NCI-H187 treated with DMSO at 0.1 percent for 48 hours (cell line): ENCODE measurements at places on chromosomes 3 and 15.

- no peak for DNase-seq
Measured at GRCh38 chr3:192186498-192186897, 540.8 kb downstream of the FGF12 start.

- no peak for DNase-seq
Measured at GRCh38 chr3:33773637-33774036, 24.8 kb upstream of the PDCD6IP start.

- DNase-seq: no peak
Measured at GRCh38 chr3:153462545-153462944, 300.5 kb downstream of the RAP2B start.

DNA sequence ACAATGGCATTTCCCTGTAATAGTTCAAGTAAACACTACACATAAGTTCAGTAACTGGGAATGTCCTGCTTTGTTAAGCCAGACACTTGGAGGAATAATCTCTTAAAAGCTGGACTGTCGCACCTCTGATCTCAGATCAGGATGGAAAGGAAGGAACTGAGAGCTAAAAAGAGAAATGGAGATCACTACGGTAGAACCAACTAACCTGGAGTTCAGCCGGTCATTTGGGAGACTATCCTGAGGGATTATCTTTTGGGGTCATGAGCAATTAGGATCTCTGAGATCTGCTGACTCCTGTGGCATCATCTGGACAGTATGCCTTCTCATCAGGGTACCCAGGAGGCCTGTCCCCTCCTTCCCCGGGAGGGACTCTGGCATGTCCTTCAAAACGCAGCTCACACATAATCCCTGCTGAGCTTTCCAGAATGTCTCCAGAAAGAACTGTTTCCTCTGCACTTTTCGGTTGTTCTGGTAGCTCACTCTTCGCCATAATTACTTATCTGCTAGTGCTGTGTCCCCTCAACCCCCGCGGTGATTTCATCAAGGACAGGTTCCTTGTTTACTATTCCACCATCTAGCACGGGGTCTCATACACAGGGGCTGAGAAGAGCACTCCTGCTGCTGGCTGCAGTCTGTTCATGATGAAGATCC is 115.6 kb downstream of the SENP2 start:
- DNase-seq: no peak

DNA sequence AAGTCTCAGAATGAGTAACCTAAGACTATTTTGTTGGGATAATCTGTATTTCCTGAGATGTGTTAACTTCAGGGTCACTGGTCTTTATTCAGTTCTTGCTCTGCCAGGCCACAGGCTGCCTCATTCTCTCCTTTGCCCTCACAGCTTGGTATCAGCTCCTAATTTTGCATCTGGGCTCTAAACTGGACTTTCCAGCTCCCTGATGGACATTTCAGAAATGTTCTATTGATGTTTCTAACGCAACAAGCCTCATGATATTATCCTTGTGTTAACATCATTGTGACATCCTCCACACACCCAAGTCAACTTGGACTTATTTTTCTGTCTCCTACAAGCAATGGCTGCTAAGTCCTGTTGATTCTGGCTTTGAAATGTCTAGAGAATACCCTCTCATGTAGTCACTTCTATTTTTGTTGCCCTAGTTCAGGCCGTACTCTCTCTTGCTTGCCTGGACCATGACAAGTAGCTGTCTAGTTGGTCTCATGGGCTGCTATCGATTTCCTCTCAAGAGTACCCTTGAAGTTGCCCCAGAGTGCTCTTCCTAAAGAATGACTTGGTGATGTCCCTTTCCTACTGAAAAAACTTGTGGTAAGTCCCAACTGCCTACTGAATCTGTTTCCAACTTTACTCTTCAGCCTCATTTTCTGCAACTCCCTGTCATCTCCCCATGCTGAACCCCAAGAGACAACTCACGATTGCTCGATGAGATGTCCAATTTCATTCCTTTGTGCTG is 52.7 kb downstream of the CHST2 start:
- DNase-seq: no peak

DNA sequence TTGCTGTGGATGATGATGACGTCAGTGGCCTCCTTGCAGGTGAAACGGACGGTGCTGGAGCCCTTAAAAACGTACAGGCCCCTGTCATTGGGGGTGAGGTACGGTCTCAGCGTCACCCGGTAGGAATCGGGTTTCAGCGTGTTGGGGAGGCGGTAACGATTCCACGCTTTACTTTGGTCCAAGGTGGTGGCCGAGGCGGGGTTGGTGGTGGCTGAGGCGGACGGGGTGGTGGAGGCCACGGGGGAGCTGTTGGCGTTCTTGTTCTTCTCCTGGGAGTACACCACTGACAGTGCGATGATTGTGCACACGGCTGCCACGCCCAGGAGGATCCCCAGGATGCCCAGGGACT is 8.5 kb downstream of the ANPEP start:
- no peak for DNase-seq

- no peak for DNase-seq
Measured at GRCh38 chr3:42720126-42720525, 17.5 kb upstream of the HHATL start.

GRCh38 chr3:100144255-100144866 is 30.1 kb upstream of the FILIP1L start:
- no peak for DNase-seq

DNA sequence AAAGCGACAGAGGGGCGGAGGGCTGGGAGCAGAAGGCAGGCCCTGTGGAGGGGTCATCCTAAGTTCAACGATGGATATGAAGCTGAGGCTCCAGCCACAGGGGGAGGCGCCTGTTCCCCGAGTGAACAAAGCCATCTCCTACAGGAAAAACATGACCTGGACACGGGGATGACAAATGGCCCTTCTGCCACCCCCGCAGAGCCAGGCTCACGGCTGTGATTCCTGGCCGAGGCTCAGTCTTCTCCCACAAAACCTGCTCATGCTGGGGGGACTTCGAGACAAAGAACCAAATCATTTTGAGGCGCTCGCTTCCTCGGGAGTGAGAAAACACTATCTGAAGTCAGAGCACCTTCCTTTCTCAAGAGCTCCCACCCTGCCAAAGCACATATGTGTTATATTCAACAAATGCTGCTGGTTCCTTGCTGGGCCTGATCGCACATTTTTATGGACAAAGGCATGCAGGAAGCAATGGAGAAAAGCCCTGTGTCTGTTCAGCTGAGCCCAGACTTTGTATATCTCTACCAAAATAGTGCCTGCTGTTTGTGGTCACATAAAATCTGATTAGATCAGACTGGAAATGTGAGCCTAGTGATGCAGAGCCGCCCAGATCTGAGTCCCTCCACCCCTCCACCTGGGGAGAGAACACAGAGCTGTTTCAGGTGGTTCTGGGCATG is 5.6 kb downstream of the RBP1 start:
- DNase-seq: no peak

GRCh38 chr15:95990833-95991232 is 339.7 kb upstream of the NR2F2 start:
- DNase-seq: no peak

DNA sequence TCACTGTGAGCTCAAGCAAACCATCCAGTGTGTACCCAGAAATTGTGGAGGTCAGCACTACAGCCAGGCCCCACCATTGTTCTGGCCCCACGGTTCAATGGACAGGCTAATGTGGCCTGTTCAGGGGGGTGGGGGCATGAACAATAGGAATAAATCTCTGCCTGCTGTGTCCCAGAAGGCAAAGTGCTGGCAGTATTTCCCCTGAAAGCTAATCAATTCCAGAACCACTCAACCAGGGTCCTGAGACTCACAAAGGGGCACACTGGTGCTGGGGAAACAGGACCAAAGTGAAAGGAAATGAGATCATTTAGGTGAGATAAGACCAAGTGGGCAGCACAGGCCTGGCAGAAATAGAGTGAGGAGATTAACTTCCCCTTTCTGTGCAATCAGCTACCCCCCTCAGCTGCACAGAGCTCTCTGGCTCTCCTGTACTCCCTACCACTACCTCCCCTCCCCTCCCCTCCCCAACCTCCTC is 11.5 kb downstream of the CRYGS start:
- no peak for DNase-seq

DNA sequence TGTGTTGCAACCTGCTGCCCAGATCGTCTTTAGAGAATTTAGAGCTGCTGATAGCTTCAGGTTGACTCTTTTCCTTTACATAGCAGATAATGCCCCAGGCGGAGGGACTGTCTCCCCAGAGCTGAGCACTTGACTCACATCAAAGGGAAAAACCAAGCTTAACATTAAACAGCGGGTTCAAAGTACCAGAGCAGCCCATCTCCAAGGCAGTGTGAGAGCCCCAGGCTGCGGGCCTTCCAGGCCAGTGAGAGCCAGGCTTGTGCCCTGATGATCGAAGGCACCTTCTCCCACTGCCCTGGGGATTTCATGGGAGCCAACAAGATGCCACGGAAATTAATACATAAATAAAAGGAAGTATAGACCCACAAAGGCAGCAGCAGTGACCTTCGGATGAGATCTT is 275.6 kb downstream of the XXYLT1 start:
- DNase-seq: no peak

GRCh38 chr15:66883284-66883911 is 181.4 kb downstream of the SMAD6 start:
- DNase-seq: no peak

DNA sequence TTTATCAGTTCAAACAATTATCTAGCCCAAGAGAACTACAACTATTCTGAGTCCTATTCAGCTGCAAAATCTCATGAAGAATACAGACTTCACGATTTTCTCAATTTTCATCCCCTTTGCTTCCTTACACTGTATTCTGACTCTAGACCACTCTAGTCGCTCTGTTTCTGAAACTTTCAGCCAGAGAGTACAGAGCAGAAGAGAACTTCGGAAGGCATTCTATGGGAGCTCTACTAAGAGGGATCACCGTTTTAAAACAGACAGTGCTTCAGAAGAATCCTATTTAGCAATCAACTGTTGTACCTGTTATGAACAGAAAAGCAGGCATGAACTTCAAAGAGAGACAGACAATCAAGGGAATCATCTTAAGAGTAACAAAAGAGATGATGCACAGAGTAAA is 419.4 kb downstream of the SHQ1 start:
- DNase-seq: no peak

- no peak for DNase-seq
Measured at GRCh38 chr3:55723653-55724406, 236.7 kb upstream of the WNT5A start.

DNA sequence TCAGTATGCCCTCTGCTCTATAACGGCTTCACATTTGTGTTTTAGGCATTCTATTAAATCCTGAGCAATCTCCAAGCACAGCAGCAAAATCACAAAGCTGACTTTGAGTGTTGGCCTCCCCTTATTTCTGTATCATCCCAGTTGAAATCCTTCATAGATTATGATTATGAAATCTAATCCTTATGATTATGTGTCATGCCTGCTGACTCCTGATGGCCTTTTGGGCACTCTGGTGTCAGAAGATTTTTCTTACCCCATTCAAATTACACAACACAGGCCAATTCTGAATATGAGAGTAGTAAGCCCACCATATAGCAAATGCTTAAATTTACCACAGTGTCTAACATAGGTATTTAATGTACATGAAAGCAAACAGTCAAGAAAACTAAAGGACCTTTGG is 34.3 kb downstream of the CDV3 start:
- no peak for DNase-seq

DNA sequence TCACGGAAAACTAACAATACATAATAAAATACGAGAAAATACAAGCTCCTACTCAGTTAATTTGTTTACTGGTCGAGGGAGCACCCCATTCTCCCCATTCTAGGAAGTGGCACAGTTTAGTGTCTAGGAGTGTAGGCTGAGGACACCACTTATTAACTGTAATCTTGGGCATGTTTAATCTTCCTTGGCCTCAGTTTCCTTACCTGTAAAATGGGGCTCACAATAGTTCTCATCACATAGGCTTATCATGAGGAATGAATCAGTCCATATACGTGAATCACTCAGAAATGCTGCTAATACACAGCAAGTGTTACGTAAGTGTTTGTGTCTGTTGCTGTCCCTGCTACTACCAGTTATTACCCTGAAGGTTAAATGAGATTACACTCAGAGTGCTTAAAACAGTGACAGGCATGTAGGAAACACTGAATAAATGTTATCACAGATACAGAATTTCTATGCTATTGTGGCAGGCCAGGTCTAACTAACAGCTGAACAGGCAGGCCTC is 210.2 kb downstream of the OSBPL10 start:
- no peak for DNase-seq

DNA sequence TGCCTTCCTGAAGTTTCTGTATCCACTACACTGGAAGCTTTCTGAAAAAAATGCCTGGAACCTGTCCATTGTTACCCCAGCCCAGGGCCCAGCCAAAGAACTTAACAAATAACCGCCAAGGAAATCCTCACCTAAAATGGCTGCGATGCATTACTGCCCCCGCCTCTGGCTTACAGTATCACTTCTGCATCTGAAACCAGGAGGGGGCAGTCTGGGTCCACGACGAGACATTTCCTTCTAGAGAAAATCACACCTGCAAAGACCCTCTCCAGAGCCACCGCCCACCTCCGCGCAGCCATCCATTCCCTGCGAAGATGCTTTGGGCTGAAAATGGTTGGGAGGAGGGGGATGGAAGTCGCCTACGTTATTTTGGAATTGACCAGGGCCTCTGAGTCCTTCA is 22.4 kb upstream of the CELF6 start:
- DNase-seq: no peak

GRCh38 chr15:77037388-77038209 is 33.3 kb downstream of the TSPAN3 start:
- DNase-seq: no peak

DNA sequence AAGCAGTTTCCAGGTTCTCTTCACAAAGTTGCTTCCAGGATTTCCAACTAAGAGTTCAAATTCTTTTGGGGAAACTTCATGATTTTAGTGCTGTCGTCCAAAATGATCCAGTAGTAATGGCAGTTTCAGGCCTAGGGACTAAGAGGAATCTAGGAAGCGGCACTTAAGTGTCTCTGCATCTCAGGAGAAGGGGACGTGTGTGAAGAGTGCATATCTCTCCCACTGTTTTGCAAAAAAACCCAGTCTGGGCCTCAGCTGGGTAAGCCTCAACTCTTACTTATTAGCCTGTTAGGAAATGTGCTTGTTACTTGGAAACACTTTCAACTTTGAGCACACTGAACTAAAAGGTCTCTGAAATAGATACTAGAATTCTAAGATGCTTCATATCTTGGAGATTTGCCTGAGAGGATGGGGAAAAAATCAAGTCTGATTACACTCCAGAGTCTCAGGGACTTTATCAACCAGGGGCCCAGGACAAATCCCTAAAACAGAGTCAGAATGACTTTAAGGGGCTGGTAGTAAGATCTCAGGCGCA is 81.8 kb downstream of the WDR76 start:
- DNase-seq: no peak

DNA sequence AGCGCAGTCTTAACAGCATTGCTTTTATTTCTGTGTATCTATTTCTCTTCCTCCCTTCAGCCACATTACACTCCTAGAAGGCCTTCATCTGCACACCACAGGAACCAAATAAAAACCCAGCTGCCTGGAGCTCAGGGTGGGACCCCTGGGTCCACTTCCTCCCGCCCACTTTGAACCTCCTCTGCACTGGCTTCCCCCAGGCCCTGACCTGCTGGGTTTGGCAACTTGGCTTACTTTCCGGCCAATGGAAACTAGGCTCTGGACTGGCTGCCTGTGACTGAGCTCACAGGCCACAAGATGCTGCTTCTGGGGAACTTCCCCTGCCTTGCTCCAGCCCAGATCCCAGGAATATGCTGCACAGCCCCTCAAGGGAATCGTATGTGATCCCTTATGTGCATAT is 89.8 kb downstream of the SEMA5B start:
- DNase-seq: no peak

GRCh38 chr3:17052363-17052762 is 167.6 kb downstream of the PLCL2 start:
- DNase-seq: no peak

GRCh38 chr3:159857840-159858239 is 130.8 kb upstream of the IL12A start:
- no peak for DNase-seq
